Iris pigment epithelial cell (primary cell): ENCODE measurements at places on chromosomes 7 and 10.

GRCh38 chr10:105586451-105587098 is 945.5 kb downstream of the SORCS3 start:
- peak; percentile 6 for DNase-seq

GRCh38 chr10:44382131-44382858 is 2.6 kb downstream of the CXCL12 start:
- DNase-seq = no peak

DNA sequence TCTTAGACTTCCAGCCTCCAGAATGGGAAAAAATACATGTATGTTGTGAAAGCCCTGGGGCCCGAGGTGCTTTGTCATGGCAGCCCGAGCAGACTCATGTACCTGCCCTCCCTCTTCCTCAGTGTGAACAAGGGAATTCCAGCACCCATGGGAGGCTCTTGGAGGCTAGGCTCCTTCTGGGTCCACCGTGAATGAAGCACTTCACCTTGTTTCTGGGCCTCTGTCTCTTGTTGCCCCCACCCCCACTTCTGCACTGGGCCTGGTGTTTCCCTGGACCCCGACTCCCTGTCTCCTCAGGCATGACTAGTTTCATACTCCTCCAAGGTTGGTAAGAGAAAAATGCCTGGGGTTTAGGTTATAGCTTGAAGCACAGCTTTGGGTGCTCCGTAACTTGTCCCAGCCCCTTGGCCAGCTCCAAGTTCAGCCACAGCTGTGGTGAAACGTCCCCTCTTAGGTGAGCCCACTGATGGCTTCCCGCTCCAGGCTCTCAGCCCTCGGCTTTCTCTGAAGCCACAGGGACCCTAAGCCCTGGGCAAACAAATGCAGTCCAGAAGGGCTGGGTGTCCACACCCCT is 30.2 kb upstream of the ARHGAP22 start:
- no peak for DNase-seq

GRCh38 chr7:128398016-128398840 is 11.6 kb downstream of the IMPDH1 start:
- DNase-seq = peak; percentile 29

GRCh38 chr10:120765226-120765803 is 85.8 kb upstream of the WDR11 start:
- no peak for DNase-seq

GRCh38 chr7:151245360-151246101 is 3.0 kb downstream of the SMARCD3 start:
- no peak for DNase-seq
